ENCODE measurements at places on chromosomes 1 and 21. TPM values are rescaled to one million over a fixed set of nuclear protein-coding genes. Genes with fewer than 3 reads are reported as not detected.

IGFN1 gene
- 0.14 TPM for total RNA-seq

PANK4 gene
- total RNA-seq, result 22.5 TPM

- DNase-seq, result peak; percentile 14
These were observed 100.4 kb downstream of the MRPL39 start for GRCh38 chr21:25506887-25507286.

DNA sequence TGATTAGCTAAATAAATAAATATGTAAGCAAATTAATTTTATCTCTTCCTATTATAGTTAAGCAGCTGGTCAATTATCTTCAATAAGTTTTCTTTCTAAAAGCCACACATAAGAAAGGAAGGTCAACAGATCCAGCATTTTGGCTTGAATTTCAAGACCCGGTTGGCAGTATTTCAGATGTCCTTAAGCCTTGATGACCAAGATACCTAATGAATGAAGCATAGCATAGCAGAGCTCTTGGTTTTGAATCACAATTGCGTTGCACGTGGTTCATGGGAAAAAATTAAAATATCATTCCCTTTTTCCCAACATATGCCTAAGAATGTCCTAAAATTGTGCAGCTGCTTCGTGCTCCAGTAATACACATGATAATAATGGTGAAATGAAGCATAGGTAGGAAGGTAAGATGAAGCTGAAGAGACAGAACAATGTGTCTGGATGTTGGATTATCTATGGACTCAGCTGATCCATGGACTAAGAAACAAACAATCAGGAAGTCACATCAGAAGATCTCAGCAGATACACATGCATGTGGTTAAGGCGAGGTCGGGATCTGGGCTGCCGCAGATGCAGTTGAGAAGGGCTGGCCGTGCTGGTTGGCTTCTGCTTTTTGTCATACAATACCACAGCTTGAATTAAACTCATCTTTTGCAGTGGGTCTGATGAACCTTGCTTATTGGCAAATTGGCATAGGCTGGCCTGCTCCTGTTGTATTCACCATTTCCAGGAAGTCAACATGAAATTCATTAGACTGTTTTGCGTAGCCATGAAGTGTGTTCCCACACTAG is 284.9 kb upstream of the RUNX1 start:
- DNase-seq, result no peak

- DNase-seq, result no peak
These were observed 18.1 kb downstream of the DCAF8 start for GRCh38 chr1:160244209-160244608.

GRCh38 chr1:161733526-161733925 is 12.2 kb downstream of the FCRLB start:
- DNase-seq, result peak; percentile 88

DNA sequence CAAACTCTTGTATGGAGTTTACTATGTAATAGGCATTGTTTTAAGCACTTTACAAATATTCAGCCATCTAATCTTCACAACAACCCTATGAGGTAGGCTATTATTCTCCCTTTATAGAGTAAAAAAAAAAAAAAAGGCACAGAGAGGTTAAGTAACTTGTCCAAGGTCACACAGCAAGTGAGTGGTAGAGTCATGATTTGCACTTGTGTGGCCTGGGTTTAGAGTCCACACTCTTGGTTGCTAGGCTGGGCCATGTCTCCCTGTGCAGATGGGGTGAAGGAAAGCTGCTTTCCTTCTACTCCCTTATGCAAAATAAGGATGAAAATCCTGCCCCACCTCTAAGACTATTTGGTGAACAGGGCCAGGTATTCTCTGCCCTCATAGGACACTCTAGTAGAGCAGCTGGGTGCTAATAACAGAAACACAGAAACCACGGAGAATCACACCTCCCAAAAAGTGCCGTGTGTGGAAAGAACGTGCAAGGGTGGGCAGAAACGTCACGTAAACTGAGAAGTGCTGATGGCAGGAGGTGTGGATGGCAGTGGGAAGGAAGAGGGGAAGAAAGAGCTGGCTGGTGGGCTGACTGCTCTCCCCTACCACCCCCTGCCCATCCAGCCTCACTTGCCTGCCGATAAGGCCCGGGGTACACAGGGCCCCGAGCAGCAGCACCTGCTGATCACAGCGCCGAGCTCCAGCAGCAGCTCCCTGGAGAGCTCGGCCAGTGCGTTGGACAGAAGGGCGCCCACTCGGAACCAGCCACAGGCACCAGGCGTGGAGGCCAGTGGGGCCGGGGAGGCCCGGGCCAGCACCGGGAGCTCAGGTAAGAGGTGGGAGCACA is 28.3 kb upstream of the VPS13D start:
- DNase-seq, result no peak

NPHS2 gene
- total RNA-seq, result not detected

- peak; percentile 23 for DNase-seq
These were observed 168.4 kb upstream of the DMRTA2 start for GRCh38 chr1:50591598-50591997.

KRTAP21-2 gene
- total RNA-seq, result not detected

GRCh38 chr1:51301844-51302162 is 28.6 kb downstream of the TTC39A start:
- DNase-seq, result no peak

GRCh38 chr1:59122527-59122926 is 174.4 kb upstream of the FGGY start:
- DNase-seq, result no peak

GRCh38 chr1:212651521-212651920 is 43.0 kb downstream of the ATF3 start:
- peak; percentile 20 for DNase-seq

DNA sequence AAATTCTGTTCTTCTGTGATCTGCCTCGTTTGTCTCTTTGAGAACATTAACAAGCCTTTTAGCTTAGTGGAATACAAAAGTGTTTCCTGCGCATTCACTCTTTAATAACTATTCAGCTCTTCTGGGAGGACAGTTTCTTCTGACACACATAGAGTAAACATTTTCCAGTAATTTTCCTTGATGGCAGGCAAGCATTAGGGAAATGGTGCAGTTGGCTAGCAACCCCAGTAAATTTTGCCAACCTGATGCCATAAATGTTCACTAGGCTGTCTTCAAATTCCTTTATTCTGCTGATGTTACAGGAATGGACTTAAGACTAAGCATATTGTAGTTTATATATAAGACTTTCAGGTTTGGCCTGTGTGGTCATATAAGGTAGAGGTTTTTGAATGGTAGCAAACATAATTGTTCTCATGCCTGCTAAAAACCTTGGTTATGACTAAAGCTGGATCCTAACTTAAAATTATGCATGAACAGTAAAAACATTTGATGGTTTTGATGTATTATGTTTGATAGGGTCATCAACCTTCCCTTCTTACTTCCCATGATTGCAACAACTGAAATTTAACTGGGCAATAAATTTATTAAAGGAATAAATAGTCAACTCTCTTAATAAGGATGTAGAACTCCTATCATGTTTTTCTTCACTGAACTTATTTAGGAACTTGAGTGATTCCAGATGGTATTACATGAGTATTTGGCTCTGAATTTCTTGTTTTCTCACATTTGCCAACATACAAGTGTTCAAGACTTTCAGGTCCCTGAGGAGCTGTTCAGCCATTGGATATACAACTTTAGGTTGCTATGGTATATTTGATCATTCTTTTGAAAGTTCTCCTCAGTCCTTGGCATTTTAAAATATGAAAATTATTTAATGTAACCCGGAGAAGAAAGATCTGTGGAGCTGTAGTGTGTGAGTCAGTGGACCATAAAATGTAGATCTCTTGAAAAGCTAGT is 223.4 kb downstream of the FMN2 start:
- no peak for DNase-seq

- no peak for DNase-seq
These were observed 37.2 kb downstream of the RIMS3 start for GRCh38 chr1:40627987-40628902.

AMIGO1 gene
- total RNA-seq, result 2.0 TPM

S100A9 gene
- not detected for total RNA-seq

GRCh38 chr1:31387612-31388011 is 14.7 kb upstream of the FABP3 start:
- DNase-seq, result no peak

Data from HT1080 (cell line).